K562 (cell line): ENCODE measurements at places on chromosomes 1 and 21.
A peak's percentile ranks its signal among the peaks of the same experiment; 100 is the strongest.

GRCh38 chr1:54252371-54252936 lies 52.5 kb downstream of the MRPL37 start:
- DNase-seq: no peak

- DNase-seq: no peak
Measured at GRCh38 chr1:54574158-54574778, 26.2 kb downstream of the ACOT11 start.

DNA sequence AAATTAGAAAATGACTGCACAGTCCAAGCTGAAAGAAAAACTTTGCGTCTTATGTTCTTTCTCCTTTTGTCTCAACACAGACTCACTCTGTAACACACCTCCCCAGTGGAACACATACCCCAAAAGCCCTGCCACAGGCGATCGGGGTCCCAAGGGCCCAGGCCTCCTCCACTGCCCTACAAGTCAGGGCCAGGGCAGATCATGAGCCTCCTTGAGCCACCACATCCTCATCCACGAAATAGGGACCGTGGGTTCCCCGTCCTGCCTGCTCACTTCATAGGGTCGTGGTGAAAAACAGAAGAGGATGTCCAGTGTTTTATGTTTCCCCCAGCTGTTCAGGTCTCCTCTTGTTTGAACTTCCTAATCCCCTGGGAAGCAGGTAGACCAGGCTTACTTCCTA lies 116.7 kb downstream of the KCNN3 start:
- DNase-seq: no peak

- DNase-seq: no peak
Measured at GRCh38 chr21:36916718-36917117, 49.8 kb downstream of the HLCS start.

DNA sequence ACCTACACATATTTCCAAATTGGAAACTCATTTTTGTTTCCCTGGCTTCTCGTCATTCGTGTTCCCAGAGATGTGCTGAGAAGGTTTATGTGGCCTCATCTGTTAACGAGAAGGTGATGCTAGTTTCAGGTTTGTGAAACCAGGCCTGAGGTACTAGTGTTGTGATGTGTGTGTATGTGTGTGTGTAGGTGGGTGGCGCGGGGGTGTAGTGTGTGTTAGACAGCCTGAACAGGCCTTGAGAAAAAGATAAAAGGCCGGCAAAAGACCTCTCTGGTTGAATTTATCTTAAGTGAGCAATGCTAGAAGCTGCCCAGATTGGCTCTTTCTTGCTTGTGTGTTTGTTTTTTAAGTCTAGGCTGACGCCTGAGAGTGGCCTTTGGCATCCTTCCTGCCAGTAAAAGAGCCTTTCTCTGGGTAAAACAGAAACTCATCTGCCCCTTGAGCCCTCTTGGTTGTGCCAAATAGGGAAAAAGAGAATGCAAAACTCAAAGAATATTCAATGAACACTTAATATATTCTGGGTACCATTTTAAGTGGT lies 65.8 kb upstream of the HSD17B7 start:
- no peak for DNase-seq

- no peak for DNase-seq
Measured at GRCh38 chr1:204946640-204947039, 76.0 kb downstream of the NFASC start.

GRCh38 chr1:7962636-7963377 lies 1.3 kb downstream of the PARK7 start:
- no peak for DNase-seq

DNA sequence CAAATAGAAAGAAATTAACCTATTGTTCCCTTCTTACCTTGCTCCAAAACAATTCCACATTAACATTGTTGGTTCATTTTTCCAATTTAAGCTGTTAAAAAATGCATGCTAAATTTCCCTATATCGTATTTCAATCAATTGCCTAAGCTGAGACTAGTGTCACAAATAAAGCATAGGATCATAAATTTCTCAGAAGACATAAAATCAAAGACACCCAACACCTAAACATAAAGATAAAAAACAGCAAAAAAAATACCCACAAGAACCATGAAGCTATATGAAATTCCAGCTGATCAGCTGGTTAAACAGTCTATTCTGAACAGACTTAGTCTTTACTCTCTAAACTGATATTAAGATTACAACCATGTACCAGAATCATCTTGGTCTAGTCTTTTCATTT lies 32.3 kb downstream of the ACBD6 start:
- no peak for DNase-seq

GRCh38 chr1:55773211-55773940 lies 558.2 kb upstream of the USP24 start:
- DNase-seq: no peak

- peak; percentile 66 for DNase-seq
Measured at GRCh38 chr1:46246548-46247435, 771 bp upstream of the RAD54L start.

DNA sequence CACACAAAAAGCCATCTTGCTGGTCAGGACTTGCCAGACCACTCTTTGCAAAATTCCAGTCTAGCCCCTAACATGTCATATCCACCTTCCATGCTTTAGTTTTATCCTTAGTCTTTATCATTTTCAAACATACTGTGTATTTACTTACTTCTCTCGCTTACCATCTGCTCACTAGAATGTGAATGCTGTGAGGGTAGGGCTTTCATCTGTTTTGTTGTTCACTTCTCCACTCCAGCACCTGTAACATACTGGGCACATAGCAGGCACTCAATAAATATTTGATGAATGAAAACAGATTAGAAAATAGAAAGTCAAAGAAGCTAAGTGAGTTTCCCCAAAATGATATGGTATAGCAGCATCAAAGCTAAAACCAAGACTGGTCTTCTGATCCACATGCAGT lies 79.9 kb downstream of the OLFML2B start:
- DNase-seq: no peak

- DNase-seq: no peak
Measured at GRCh38 chr1:32627596-32628162, 22.7 kb downstream of the ZBTB8OS start.

DNA sequence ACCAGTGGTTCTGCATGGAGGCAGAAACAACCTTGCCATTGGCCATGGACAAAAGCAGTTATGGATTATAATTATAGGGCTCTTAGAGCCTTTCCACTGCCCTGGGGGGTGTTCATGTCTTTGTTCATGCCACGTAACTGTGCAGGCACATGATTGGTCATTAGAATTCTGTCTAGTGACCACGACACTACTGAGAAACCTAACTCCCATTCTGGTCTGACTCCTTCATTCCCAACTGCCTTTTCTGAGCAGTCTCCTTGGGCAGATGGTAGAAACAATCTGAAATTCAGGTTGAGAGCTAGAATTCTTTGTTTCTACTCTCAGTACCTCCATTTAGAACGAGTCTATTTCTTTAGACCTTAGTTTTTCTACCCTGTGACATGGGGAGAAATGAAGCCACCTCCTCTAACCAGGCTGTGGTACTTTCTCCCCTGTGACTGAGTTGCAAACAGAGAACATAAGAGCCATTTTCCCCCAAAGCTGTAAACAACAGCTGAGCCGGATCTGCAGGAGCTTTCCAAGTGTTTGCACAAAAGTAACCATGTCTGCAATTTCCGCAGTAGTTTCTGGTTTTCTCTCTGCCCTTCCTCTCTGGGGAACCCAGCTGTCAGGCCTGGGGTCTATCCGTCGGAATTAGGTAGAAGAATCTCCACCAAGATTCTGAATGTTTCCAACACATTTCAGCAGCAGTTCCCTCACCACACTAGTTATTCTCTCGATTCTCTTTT lies 37.7 kb upstream of the IPO9 start:
- no peak for DNase-seq

DNA sequence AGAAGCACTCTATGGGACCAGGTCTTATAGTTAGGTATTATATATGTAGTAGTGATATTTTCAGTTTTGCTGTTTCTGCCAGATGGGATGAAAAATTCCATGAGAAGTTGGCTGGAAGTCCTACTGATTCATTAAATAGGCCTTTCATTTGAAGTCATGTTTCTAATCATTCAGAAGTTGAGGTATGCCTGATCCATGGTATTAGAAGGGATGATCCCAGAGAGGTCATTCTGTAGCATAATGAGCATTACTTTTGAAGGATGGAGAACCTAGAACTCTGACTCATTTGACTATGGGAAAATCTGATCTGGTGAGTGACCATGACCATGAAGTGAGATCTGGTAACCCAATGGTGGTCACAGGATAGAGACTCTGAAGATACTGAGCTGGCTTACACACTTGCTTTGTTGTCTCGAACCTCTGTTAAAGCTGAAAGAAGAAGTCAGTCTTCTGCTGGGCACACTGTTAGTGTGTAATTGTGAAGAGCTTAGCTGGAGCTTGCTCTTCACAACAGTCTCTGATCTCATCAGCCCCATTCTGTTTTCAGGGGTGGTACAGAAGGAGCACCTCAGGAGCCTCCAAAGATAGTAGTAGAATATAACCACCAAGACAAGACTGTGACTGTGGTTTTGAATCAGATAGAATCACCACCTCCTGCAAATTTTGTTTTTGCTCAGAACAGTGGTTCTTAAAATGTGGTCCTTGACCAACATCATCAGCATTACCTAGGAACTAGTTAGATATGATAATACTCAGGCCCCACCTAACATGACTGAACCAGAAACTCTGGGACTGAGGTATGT lies 9.0 kb downstream of the MGST3 start:
- DNase-seq: no peak

- DNase-seq: no peak
Measured at GRCh38 chr1:220124542-220124941, 30.6 kb downstream of the IARS2 start.

- DNase-seq: no peak
Measured at GRCh38 chr1:32897082-32898049, 3.8 kb downstream of the TMEM54 start.

DNA sequence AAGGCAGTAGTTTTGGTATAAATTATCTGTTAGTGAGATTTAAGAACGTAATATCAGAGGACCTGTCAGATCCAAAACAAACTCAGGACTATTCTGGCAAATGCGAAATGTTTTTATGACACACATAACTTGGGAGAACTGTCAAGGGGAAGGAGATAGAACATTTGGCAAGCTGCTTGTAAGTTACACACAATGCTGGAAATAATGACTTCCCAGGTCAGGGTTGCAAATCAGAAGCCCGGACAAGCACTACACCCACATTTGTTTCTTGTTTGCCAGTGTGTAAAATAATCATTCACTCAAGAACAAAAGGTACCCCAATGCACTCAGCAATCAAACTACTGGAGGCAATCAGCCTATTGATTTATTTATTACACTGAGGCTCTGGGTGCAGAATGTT lies 354.7 kb downstream of the KCNH1 start:
- no peak for DNase-seq

DNA sequence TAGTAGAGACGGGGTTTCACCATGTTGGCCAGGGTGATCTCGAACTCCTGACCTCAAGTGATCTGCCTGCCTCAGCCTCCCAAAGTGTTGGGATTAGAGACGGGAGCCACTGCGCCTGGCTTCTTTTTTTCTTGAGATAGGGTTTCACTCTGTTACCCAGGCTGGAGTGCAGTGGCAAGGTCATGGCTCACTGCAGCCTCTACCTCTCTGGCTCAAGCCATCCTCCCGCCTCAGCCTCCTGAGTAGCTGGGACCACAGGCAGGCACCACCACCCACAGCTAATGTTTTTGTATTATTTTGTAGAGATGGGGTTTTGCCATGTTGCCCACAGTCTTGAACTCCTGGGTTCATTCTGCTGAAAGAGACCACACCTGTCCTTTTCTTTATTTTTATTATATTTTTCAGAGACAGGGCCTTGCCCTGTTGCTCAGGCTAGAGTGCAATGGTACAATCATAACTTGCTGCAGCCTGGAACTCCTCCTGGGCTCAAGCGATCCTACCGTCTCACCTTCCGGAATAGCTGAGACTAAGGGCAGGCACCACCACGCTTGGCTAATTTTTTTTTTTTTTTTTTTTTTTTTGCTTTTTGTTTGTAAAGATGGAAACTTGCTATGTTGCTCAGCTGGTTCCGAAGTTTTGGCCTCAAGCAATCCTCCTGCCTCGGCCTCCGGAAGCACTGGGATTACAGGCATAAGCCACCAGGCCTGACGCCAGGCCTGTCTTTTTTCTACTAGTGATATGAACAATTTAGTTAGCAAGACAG lies 3.1 kb downstream of the LMNA start:
- no peak for DNase-seq

DNA sequence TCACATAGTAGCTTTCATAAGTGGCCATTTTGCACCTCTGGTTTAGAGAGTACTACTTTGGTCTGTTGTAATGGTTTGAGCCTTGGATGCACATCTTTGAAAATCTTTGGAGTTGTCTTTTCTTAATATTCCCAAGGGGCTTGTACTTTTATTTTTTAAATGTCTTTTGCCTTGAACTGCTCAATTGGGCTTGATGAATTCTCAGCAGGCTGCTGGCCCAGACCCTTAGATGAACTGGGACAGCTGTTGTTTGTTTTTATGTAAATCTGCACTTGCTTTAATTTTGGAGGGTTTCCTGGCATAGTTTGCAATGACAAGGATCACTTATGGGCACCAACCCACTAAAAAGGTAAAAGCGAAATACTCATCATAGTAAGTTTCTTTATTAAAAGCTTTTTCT lies 24.9 kb downstream of the NGF start:
- no peak for DNase-seq

- no peak for DNase-seq
Measured at GRCh38 chr1:67652800-67653199, 32.2 kb upstream of the GADD45A start.

DNA sequence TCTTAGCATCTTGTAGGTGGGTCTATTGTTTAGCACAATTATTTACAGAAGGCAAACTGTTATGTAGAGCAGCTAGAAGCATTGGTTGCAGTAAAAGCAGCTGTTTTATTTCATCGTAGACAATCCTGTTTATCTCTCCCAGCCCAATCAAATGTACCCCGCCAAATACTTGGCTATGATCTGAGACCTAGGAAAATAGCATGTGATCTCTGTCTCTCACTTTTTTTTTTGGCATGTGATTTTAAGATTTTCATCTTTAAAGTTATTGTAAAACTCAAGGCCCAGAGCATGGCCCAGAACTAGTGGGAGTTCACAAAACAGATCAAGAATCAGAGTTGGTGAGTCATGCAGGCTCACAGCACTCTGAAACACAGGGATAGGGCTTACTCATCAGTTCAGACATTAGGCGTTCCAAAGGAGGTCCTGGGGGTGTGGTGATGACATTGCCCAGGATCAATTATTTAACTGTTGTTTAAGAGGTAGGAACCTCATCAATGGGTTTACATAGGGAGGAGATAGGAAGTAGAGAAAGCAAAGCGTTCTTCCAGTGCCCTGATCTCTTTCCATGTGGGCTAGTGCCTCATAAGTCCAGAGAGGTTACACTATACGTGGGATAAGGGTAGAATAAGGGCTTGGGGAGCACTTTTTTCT lies 40.2 kb downstream of the TBX19 start:
- peak; percentile 82 for DNase-seq

GRCh38 chr1:1080122-1080757 lies 6.1 kb upstream of the RNF223 start:
- DNase-seq: peak; percentile 74

- no peak for DNase-seq
Measured at GRCh38 chr1:20484519-20485462, 1.2 kb downstream of the CAMK2N1 start.

DNA sequence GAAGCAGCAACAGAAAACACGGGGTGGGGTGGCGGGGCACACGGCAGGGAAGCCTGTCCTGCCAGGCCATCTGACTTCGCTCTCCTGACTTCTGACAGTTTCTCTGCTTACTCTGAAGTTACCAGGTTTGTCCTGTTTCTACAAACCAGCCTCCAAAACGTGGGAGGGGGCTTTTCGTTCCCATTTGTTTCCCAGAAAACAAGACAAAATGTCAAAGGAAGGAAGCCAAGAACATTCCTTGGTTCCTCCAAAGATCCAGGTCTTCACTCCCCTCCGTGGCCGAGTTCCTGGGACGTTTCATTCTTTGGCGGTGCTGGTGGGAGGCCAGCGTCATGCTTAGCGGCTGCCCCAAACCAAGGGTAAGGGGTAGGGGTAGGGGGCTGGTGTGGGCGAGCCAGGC lies 49.6 kb downstream of the MEGF6 start:
- no peak for DNase-seq
